SHP77 (cell line): ENCODE measurements at places on chromosomes 6 and 20.

DNA sequence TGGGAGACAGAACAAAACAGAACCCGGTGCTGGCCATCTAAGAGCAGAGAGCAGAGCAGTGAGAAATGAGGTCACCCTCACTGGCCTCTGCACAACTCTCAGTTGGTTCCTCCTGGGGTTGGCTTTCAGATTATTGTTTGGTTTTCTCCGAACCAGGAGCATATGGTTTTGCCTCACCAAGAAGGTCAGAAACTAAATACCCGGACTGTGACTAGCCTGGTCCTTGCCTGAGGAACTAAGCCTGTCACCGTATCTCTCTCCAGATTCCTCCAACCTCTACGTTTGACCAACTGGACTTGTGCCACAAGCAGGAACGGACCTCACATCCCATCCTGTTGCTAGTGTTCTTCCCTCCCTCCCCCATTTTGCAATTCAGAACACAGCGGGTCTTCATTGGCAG is 450.4 kb upstream of the JARID2 start:
- no peak for DNase-seq

- DNase-seq: no peak
These were observed 15.3 kb downstream of the TRAF3IP2 start for GRCh38 chr6:111590209-111590980.

DNA sequence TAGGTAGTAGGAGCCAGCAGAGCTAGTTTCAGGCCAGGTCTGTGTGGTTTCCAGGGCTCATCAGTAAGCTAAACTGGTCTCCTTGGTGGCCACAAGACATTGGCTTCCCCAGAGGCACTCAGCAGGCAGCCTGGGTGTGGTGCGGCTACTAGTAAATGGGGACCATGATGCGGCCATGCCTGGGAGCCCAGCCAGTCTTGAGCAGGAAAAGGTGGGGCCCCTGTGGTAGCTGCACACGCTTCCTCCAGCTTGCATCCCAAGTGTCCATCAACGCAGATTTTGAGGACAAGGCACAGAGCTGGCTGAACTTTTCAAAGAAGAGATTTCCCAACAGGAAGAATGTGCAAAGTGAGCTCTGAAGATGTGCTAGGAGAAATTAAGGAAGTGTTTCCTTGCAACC is 107.4 kb upstream of the NAA20 start:
- DNase-seq: no peak

- DNase-seq: no peak
These were observed 21.4 kb downstream of the GSTA2 start for GRCh38 chr6:52741872-52742271.
